ENCODE measurements at places on chromosomes 7 and 10.

DNA sequence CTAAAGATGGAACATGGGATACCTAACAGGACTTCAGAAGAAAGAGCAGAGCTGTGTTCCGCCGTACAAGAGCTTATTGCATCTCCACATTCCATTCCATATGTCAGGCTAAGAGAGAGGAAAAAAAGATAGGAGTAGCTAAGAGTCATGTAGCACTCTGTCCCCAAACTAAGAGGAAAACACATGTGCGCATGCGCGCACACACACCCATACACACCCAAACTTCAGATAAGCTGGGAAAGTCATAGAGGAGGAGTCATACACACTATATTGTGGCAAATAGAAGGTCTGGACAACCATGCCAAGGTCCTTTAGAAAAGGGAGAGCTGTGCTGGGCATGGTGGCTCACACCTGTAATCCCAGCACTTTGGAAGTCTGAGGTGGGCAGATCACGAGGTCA, 132.4 kb downstream of the RAB11FIP2 start:
- no peak for DNase-seq

DNA sequence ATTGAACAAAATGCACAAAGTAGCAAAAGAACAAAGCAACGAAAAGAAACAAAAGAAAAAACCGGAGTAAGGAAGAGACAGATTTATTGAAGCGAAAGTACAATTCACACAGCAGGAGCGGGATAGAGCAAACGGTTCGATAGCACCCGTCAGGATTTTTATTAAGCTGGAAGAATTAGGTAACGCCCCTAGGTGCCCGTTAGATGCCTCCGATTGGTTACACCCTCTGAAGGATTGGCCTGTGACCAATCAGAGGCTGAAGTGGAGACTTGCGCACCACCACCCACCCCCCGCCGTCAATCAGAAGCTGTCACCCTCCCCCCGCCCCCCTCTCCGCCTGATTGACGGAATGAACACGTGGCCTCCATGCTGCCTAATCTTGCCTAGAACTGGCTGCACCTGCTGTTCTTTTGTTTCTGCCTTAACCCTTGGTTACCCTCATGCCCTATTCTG, 16.8 kb downstream of the OCM2 start:
- DNase-seq = no peak

DNA sequence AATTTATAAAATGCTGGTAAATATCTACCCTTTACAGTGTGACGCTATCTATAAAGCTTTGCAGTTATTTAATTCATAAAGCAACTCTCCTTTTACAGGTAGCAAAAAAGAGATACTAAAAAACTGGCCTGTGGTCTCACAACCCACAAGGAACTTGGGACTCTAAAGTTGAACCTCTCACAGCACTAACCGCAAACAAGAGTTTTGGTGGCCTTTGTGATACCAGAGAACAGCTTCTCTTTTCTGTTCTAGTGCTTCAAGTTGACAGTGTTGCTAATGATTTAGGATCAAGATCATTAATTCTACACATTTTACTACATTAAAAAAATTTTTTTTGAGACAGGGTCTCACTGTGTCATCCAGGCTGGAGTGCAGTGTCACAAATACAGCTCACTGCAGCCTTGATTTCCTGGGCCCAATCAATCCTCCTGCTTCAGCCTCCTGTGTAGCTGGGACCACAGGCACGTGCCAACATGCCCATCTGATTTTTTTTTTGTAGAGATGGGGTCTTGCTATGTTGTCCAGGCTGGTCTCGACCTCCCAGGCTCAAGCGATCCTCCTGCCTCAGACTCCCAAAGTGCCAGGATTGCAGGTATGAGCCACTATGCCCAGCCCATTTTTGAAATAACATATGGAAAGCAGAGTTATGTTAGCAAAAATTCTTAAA, 56.0 kb upstream of the ST8SIA6 start:
- no peak for DNase-seq

- no peak for DNase-seq
Measured at GRCh38 chr10:18501198-18501597, 150.2 kb downstream of the NSUN6 start.

DNA sequence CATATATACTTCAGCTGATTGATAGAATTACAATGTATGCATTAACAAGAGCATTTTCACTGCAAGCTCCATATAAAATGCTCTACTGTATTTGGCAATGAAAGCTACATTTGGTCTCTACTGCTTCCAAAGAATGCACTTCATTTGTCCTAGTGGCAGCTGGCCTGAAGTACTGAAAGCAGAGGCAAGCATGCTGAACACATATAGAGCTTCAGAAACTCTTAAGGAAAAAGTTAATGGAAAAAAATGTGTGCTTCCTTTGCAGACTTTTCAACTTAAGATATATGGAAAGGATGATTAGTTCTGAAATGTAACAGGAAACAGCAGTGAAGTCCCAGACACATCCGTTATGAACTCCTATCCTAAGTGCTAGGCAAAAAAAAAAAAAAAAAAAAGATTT, 537.1 kb upstream of the POM121L12 start:
- no peak for DNase-seq

DNA sequence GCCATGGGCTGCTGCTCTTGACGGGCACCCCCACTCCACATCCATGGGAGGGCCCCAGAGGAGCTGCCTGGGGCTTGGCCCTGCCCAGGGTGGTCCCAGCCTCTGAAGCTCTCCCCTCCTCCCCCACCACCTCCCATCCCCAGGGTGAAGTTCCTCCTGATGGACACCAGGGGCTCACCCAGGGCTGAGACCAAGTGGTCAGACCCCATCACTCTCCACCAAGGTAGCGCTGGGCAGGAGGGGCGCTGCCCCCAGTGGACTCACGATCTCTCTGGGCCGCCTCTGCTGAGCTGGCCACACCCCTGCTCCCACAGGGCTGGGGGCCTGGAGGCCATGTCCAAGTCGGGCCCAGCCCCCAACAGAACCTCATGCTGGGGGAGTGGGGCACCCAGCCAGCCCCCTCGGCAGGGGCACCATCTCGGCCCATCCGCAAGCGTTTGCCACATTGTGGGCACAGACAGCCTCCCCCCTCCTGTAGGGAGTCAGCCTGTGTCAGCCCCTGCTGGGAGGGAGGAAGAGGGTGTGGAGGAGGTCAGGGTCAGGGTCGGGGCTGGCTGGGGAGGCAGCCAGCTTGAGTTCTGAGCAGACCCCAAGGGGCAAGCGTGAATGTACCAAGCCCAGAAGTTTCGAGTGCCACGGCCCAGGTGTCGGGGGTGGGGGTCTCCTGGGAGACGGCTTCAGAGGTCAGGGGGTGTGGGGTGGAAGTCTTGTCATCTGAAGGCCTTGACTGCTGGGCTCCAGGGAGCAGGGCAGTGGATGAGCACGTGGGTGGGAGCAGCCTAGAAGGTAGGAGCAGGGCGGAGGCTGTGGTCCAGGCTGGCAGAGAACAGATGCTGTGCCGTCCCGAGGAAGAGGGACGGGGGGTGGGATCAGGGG, 2.8 kb downstream of the UPK3B start:
- no peak for DNase-seq

DNA sequence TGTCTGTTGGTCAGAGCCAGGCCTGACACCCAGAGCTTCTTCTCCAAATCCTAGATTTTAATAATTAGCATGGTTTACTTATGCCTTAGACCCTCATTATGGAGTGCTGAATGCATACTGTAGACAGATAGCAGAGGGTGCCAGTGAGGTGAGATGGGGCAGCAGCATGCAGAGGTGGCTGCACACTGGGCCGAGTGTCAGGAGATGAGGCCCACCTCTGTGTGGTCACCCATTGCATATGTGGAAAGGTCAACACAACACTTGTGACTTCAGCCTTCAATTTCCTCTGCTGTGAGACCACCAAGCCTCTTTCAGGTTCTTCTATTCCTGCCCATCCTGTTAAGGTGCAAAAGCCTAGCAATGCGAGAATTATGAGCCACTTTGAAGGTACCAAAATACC, 39.7 kb upstream of the NMT2 start:
- DNase-seq = no peak

DNA sequence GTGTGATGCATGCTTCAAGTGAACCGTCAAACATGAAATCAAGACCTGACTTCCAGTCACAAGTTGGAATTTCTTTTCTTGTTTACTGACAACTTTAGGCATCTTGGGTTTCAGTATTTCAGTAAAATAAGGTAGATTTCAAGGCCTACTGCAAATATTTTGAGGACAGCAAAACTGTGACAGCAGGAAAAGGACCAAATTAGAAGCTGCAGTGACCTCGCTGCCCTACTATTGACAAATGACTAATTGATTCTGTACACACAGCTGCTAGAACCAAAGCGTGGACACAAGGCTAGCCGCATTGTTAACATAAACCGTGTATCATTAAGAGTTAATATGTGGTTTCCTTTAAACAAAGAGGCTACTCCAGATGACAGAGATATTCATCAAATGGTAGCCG, 105.7 kb upstream of the SEC61G start:
- DNase-seq = no peak

DNA sequence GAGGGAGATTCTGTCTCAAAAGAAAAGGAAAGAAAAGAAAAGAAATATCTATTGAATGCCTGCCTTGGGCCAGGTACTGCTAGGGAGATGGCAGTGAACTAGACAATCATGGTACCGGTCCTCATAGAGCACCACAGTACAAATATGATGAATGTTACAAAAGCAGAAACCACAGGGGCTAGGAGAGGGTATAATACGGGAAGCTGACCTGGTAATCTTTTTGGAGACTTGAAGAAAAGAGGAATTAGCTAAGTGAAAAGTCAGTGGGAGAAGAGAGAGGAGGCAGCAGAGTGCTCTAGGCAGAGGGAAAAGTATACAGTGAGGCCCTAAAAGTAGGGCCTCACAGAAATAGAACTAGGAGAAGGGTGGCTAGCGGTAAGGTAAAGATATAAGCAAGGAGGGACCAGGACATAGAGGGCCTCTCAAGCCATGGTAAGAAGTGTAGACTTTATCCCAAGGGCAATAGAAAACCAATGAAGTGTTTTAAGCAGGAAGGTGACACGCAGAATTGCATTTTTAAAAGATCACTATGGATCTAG, 42.8 kb upstream of the WNT8B start:
- DNase-seq = no peak

DNA sequence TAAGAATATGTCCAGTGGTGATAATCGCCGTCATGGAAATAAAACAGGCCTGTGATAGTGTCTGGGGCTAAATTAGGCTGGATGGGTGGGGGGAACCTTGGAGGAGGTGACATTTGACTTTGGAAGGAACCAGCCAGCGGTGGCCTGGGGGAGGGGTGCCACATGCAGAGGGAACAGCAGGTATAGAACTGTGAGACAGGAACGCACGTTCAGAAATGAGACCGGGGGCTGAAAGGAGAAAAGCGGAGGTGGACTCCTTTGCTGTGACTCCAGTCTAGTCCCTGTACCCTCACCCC, 2.6 kb upstream of the CYP26A1 start:
- no peak for DNase-seq
